ENCODE measurements at places on chromosomes 7 and 10.

DNA sequence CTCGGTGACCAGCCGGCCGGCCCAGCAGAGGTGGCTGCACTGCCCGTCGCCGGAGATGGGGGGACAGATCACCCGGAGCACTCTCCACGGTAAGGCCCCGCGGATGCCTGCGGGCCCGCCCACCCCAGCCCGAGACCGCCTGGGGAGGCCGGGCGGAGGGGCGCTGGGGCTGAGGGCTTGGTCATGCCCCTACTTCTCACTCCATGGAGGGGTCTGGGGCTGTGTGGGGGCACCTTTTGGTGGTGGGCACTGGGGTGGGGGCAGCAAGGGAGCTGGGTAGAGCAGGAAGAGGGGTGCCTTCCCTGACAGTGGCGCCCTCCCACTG, 61.8 kb downstream of the NEURL1 start:
- no peak for DNase-seq

- no peak for DNase-seq
These were observed 55.5 kb downstream of the KLF6 start for GRCh38 chr10:3729397-3729976.

GRCh38 chr10:112269266-112269665, 13.9 kb upstream of the TECTB start:
- DNase-seq = no peak

- DNase-seq = no peak
These were observed 158.0 kb downstream of the KCND2 start for GRCh38 chr7:120431016-120431415.

GRCh38 chr10:51000976-51001375, 73.3 kb upstream of the PRKG1 start:
- DNase-seq = no peak

DNA sequence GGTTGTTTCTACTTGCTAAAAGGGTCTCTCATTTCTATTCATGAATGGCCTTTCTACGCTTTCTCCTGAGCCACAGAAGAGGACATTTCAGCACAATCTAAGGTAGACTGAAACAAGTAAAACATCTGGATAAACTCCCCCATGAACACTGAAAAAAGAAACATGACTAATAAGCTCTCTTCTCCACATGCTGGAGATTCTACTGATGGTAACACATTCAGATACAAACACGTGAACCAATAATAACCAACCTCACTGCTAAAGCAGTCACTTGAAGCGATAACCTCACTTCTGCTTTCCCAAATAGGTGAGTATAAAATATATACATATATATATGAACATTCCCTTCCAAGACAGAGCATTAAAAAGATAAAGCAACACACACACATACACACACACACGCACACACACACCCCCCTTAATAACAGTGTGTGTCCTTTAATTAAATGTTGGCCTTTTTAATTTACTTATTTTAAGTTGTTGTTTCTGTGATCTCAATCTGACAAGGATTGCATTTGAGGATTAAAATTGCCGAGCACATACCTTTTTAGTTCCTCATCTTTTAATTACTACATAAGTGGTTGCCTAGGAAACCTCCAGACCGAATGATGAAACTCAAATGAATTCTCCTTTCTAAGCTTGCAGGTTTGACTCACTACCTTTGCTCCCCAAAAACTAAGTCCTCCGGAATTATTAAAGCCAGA, 292.4 kb upstream of the KLF14 start:
- DNase-seq = no peak

DNA sequence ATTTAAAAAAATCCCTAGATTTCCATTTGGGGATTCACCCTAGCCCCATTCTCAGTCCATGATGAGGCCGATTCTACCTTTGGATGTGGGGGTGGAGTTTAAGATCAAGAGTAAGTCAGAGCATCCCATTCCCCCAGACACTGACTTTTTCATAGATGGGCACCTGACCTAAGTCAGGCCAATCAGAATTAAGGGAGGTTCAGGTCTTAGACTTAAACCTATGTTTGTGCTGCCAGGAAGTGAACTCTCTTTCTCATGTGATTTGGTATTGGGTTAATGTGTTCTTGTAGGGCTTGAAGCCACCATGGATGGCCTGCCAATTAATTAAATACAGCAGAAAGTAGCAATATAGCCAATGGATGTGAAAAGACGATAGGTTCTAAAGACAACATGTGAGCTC, 30.1 kb downstream of the HOXA1 start:
- no peak for DNase-seq

DNA sequence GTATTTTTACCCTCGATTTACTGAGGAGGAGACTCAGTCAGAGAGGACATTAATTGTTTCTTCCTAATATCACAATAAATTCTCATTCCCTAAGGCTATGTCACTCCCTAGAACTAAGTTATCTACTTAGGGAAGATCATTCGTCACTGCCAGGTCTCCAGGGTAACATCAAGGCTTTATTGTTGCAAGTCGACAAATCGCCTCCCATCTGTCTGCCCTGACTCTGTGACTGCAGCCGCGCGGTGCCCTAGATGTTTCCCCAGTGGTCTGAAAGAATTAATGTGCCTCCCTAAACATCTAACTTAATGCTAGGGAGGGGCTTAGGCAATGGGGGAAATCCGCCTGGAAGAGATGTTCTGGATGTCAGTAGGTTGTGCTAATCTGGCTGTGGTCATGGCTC, 558.8 kb upstream of the C7orf33 start:
- DNase-seq = no peak

DNA sequence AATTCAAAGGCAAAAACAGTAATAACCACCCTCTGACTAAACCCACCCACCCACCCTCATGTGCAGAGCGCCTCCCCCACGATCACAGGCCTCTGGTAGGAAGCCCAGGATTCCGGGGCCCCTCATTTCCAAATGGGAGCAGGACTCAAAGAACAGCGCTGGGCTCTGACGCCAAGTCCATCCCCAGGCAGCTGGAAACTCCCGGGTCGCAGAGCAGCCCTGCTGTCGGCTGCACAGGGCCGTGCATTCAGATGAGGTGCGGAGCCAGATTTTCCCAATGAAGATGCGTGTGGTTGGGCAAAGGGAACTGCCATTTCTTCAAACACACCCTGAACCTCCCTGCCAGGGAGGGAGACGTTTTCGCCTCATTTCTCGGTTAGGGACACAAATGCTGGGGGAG, 152.3 kb downstream of the MAD1L1 start:
- no peak for DNase-seq
